Fibroblast of skin of right biceps (primary cell): ENCODE measurements at places on chromosomes 5 and 9.

DNA sequence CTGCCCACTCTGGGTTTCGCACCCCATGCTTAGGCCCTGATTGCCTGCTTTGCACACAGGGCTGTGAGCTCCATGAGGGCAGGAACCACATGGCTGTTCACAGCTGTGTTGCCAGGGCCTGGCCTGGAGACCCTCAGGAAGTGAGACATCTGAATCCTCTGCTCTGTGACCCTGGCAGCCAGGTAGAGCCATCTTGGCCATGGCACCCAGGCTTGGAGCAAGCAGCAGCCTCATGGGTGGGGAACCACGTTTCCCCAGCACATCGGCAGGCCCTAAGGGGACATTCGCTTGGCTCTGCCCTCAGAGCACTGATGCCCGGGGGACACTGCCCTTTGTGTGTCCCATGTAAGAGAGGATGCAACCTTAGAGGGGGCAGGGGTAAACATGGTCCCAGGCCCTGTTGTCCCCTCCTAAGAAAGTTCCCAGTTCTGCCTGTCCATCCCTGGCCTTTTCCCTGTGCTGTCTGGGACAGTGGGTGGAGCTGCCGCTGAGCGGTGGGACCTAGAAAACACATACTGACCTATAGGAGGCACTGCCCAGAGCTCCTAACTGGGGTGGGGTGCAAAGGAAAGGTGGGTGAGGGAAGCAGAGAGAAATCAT lies 144.1 kb upstream of the IER5L start:
- DNase-seq = no peak

GRCh38 chr9:111038331-111039230 lies at the start of gene LPAR1:
Gene LPAR1, minus strand, starts transcription at chr9:111038470. Its CDS starts 66,353 bp downstream, at chr9:110972117.
- peak; percentile 61 for DNase-seq

GRCh38 chr9:133163504-133164172 lies at the start of gene GBGT1:
Gene GBGT1, minus strand, starts transcription at chr9:133163914. Its CDS starts 1,502 bp downstream, at chr9:133162412.
- DNase-seq = peak; percentile 36

- DNase-seq = no peak
These were observed 154.1 kb upstream of the TUT7 start for GRCh38 chr9:86508208-86508903.

DNA sequence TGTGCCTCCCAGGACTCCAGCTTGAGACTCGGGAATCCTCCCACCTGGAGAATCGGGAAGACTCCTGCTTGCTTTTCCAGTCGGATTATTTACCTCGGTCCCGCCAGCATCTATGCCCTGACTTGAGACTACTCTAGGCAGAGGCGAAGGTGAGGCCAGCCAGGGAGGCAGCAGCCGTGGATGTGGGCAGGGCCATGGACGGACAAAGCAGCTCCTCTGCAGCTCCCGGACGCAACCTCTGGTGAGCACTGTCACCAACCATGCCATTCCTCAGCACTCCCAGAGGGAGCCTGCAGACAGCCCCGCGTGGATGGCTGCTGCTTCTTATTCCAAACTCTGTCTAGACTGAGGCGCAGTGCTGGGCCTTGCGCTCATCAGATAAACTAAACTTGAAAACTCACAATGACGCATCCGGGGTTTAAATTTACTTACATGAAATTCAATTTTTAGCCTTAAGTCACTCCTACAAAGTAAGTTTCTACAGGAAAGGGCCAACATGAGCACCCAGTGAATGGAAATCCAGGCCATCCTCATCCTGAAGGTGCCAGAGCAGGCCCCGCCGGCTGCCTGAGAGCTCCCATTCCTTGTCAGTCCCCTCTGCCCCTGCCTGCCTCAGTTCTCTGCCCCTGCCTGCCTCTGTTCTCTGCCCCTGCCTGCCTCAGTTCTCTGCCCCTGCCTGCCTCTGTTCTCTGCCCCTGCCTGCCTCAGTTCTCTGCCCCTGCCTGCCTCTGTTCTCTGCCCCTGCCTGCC lies 17.8 kb downstream of the MED10 start:
- DNase-seq = no peak

DNA sequence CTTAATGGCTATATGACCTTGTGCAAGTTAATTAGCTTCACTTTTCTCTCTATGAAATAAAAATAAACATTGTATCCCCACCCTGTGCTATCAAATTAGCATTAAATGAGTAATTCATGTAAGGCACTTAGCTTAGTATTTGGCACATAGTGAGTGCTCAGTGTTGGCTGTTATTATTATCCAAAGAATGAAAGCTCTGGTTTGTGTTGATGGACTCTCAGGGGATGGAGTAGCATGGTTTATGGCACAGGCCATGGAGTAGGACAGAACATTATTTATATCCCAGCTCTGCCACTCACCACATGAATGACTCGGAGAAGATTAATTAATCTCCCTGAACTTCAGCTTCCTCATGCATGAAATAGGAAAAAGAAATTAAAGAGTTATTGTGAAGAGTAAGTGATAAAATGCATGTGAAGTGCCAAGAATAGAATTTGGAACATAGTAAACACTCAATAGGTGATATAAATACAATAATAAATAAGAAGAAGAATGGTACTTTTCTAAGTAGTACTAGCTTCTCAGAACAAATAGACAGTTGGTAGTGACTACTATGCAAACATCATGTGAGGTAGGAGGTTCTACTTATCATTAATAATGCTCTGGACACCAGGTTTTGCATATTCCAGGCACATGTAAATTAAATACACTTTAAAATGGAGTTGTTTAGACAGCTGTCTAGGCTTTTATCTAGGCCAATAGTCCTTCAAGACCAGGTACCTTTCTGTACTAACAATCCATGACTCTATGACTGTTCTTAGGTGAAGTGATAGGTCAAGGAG lies 146.4 kb downstream of the GRIA1 start:
- DNase-seq = peak; percentile 72

- no peak for DNase-seq
These were observed 62.7 kb downstream of the CDKL3 start for GRCh38 chr5:134304306-134304705.

GRCh38 chr5:115336201-115336720 lies 39.8 kb upstream of the CCDC112 start:
- no peak for DNase-seq

DNA sequence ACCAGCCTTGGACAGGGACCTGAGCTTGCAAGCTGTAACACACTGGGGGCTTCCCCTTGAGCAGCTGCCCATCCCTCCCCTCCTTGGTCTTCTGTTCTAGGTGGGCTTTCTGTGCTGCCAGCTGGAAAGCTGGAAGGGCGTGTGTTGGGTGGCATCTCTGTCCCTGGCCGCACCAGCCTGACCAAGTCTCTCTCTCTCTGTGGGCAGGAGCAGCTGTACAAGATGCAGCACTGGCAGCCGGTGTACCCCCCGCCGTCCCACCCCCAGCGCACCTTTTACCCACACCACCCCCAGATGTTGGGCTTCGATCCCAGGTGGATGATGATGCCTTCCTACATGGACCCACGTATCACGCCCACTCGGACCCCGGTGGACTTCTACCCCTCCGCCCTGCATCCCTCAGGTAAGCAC lies 32.1 kb upstream of the POMT1 start:
- DNase-seq = no peak

GRCh38 chr9:133248726-133249295 lies 26.2 kb downstream of the ABO start:
- DNase-seq = no peak

GRCh38 chr5:40485021-40485998 lies 194.4 kb upstream of the PTGER4 start:
- DNase-seq = no peak

DNA sequence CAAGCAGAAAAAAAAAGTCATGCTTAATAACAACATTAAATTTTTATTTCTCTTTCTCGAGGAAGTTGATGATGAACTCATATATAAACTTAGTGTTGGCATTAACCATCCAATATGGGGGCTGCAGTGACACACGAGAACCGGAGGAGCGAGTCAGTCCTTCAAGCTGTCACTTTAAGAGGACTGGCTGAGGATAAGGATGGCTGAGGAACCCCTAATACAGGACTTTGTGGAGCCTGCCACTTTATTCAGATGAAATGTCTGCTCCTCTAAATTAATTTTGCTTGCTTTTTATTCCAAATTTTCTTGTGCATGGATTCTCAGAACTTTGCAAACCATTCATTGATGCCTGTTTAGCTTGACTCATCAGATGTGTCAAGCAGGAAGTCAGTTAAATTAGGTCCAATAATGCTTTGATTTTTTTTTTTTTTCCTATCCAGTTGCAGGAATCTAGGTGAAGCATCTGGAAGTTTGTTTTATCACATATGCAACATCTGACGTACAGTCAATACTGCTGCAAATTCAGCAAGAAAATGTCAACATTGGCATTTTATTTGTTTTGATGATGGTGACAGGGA lies 144.2 kb upstream of the COL5A1 start:
- DNase-seq = no peak

DNA sequence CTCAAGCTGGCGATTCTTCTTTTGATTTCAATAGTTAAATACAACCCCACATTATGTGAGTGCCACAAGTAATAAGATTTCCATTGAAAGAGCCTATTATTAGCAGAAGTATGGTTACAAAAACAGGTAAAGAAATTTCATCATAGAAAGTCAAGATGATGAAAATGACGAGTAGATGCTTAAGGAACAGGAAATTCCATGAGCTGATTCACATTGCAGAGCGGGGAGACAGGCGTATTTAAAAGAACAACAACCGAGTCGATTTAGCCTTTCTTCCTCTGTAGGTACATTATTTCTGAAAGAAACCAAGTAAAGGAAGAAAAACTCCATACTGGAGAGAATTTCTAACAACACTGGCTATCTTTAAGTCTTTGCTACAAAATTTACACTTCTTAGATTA lies 310.4 kb downstream of the SLF1 start:
- DNase-seq = no peak

GRCh38 chr9:105658351-105658750 lies 3.9 kb upstream of the TAL2 start:
- DNase-seq = no peak

GRCh38 chr9:124928116-124928515 lies 12.8 kb downstream of the GOLGA1 start:
- no peak for DNase-seq

DNA sequence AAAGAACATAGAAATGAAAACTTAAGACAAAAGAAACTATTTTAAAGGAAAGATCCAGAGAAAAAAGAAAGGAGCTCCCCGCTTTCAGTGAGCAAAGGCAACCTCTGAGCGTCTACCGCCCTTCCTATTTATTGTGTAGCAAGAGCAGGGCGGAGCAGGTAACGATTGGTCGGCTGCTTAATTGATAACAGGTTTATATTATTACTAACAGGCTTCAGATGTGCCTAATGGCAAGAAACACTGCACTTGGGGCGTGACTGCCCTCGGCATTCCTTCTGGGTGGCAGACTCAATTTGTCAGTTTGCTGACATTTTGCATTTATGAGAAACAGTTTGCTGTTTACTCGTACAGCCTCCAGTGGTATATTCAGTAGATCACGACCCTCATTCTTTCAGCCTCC lies 482.7 kb upstream of the C9orf72 start:
- DNase-seq = peak; percentile 52

DNA sequence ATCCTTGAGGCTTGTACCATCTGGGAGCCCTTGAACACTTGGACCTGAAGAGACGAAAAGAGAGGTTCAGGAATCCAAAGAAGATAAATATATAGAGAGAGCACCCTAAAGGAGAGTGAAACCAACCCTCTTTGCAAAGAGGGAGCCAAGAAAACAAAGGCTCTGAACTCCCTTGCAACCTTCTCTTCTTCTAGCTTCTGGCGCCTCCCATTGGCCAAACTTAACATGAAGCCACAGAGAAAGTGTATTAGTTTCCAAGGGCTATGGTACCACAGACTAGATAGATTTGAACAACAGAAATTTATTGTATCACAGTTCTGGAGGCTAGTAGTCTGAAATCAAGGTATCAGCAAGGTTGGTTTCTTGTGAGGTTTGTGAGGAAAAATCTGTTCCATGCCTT lies 175.1 kb downstream of the HCN1 start:
- no peak for DNase-seq

- DNase-seq = no peak
These were observed 314.5 kb downstream of the TRPM3 start for GRCh38 chr9:70806875-70807274.

DNA sequence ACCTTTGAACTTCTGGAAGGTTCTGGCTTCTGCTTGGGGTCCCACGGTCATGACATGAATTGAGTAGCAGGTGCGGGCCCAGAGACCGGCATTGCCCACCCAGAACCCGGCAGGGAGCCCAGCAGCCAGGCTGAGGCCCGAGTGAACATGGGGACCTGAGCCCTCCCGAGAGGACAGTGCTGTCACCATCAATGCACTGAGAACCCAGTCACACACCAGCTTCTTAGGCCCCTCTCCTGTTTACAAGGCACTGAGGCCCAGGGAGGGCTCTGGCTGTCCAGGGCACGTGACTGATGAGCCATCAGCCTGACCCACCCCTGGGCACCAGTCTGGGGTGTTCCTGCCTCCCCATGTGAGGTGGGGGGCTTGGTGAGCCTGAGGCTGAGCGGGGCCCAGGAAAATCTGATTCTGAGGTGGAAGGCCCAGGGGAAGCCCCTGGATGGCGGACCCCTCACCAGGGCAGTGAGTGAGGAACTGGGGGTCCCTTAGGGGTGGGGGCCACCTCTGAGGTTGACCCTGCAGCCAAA lies 60.3 kb upstream of the RNU6ATAC start:
- no peak for DNase-seq

- DNase-seq = no peak
These were observed 47.9 kb downstream of the RNF180 start for GRCh38 chr5:64213531-64213930.

- peak; percentile 85 for DNase-seq
These were observed 91.0 kb downstream of the PDE8B start for GRCh38 chr5:77301447-77301883.

- no peak for DNase-seq
These were observed 58.8 kb downstream of the SH3PXD2B start for GRCh38 chr5:172395483-172395882.

DNA sequence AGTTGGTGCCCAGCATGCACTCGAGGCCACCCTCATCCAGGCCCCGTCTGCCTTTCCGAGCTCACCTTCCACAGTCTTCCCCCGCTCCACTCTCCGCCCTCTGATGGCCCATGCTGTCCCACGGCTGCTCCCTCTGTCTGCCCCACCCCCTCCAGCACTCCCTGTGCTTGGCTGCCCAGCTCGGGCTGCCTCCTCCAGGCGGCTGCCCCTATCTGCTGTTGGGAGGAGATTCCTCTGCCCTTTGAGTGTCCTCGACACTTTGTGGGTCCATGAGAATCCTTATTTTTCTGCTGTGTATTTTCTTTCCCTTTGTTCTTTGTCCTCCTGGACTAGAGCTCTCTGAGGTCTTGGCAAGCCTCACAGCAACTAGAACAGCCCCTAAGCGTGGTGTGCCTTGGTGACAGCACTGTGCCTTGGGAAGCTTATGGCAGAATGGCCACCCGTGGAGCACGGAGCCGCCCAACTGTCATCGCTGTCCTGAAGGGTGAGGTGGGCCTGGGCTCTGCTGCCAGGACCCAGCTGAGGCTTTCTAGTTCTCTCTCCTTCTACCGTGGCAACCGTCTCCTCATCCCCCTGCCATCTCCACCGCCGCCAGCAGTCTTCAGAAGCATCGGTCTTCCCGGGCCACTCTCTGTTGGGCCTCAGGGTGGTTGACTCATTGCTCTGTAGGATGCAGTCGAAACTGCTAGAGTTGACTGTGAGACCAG lies 5.2 kb downstream of the NTMT1 start:
- DNase-seq = peak; percentile 59

DNA sequence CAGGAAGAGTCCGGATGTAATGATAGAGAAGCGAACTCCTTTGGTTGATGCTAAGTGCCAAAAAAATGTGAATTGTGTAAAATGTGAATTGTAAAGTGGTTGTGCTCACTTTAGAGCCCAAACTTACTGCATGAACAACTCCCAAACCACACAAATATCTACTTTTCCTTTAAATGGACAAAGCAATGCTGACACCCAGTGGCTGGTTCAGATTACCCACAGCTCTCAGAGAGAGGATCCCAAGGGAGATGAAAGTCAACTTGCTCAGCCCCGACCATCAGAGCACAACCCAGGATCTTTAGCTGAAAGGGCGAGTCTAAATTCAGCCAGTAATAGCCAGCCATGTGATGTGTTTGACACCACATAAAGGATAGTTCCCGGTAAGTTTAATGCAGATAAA lies 133.7 kb downstream of the NMUR2 start:
- DNase-seq = peak; percentile 8
